EH (cell line): ENCODE measurements at places on chromosomes 2 and 18.

DNA sequence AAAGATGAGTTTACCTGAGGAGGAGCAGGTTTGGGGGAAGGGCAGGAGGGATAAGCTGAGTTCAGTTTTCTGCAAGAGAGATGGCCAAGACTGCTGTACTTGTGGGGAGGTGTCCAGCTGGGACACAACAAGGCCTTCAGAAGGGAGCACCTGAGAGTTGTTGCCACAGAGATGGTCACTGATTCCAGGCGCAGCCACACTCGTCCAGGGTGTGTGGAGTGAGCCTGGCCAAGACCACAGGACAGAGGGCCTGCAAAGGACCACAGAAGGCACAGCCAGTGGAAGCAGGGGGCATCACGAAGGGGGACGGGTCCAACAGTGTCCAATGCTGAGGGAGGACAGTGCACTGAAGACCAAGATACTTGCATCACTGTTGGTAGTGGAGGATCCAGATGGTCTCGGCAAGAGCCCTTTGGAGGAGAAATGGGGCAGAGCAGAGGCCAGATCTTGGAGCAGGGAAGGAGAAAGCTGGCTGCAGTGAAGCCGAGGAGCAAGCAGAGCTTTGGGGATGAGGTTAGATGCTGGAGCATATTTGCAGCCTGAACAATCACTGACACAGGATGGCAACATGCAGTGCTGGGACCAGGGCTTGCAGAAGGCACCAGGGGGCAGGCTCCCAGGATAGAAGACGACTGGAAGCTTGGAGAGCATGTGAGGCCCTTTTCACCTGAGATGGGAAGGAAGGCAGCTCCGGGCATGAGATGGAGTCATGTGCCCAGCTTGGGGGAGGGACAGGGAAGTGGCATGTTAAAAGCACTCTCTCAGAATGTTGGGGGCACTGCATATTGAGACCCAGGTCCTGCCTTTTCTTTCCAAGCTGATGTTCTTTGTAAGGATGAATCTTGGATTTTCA, 214.0 kb downstream of the CYP26B1 start:
- peak; percentile 74 for DNase-seq

- peak; percentile 87 for DNase-seq
Observed at GRCh38 chr2:108637304-108637669, 82.0 kb upstream of the RANBP2 start.

- DNase-seq: no peak
Observed at GRCh38 chr2:181041661-181042060, 61.3 kb downstream of the UBE2E3 start.

DNA sequence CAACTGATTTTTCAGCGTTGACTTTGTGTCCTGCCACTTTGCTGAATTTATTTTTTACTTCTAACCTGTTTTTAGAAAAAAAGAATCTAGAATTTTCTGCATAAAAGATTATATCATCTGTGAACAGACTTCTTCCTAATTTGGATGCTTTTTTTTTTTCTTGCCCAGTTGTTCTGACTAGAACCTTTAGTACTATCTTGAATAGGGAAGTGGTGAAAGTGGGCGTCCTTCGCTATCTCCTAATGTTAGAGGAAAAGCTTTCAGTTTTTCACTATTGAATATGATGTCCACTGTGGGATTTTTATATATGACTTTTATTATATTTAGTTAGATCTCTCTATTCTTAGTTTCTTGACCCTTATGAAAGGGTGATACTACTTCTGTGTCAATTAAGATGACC, 25.7 kb upstream of the KCNJ13 start:
- DNase-seq: no peak

GRCh38 chr2:121565389-121566250, 34.9 kb downstream of the RNU4ATAC start:
- DNase-seq: peak; percentile 74

DNA sequence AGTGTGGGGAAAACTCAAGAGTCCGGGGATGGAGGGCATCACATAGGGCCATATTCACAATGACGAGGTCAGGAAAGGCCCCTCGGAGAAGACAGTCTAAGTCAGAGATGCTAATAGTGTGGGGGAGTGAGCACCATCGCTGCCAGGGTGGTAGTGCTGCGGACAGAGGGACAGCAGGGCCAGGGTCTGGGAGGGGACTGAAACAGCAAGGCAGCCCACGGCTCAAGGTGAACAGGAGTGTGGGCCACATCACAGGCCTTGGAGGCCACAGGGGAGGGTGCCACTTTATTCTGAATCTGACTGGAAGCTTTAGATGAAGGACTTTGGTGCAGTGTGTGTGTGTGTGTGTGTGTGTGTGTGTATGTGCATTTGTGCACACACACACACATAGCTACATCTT, 130.9 kb upstream of the GLI2 start:
- no peak for DNase-seq

GRCh38 chr2:71226096-71226964, 573 bp downstream of the PAIP2B start:
- DNase-seq: peak; percentile 2

DNA sequence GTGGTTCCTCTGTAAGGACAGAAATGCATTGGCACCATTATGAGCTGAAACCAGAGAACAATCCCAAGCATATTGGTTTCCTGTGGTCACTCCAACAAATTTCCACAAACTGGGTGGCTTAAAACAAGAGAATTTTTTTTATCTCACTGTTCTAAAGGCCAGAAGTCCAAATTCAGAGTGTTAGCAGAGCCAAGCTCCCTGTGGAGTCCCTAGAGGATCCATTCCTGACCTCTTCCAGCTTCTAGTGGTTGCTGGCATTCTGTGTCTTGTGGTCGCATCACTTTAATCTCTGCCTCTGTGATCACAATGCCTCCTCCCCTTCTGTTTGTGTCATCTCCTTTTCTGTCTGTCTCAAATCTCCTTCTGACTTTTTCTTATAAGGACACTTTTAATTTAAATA, 380.3 kb downstream of the NYAP2 start:
- DNase-seq: no peak

- no peak for DNase-seq
Observed at GRCh38 chr2:138016351-138017087, 52.2 kb downstream of the HNMT start.

DNA sequence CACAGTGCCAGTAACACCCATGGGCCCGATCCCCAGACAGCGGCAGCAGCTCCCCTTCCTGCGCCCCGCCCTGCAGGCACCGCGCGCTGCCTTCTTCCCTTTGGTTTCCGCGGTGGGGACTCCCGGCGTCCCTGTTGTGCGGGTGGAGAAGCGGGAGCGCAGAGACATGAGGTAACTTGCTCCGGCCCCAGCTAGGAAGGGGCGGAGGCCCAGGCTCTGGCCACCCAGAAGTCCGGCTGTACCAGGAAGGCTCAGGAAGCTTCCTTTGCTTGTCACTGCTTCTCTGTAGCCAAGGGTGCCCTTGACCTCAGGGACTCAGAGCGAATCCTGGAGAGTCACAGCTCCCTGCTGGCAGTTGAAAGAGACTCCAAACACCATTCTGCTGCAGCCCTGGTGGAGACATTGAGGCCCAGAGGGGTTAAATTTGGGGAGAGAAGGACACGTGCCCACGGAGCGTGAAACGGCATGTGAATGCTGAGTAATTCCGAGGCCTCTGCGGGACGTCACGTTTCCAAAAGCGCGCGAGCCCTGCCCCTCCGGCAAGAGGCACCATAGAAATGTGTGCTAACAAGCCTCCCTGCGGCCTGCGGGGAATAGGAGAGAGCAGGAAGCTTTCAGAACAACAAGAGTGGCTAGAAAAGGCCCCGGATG, 6.7 kb upstream of the ADCY3 start:
- peak; percentile 50 for DNase-seq

DNA sequence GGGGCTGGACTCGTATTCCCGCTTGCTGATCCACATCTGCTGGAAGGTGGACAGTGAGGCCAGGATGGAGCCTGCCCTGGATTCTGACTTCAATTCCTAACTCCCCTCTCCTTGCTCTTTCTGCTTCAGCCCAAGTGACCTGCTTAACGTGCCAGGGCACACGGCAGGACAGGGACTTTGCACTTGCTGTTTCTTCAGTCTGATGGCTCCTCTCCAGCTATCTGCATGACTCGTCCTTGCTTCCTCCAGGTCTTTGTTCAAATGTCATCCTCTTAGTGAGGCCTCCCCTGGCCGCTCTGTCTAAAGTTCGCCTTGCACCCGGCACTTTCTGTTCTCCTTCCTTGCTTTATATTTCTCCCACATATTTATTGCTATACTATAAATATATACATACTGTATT, 357.6 kb downstream of the MTX2 start:
- DNase-seq: no peak

DNA sequence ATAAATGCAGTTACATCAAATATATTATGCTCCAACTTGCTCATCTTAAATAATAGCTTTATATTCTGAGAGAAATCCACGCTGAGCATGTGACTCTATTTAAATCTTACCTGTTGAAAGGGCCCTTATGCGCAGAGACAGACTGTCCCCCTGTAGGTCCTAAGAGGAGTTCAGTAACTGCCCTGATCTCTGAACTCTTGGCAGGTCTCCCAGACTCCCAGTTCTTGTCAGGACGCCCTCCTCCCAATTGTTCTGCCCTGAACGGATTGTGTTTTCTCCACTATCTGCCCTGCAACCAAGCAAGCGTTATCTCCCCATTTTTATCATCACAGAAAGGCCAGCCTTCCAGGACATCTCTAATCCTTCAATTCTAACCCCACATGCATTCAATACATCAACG, 954.6 kb downstream of the TSN start:
- no peak for DNase-seq

DNA sequence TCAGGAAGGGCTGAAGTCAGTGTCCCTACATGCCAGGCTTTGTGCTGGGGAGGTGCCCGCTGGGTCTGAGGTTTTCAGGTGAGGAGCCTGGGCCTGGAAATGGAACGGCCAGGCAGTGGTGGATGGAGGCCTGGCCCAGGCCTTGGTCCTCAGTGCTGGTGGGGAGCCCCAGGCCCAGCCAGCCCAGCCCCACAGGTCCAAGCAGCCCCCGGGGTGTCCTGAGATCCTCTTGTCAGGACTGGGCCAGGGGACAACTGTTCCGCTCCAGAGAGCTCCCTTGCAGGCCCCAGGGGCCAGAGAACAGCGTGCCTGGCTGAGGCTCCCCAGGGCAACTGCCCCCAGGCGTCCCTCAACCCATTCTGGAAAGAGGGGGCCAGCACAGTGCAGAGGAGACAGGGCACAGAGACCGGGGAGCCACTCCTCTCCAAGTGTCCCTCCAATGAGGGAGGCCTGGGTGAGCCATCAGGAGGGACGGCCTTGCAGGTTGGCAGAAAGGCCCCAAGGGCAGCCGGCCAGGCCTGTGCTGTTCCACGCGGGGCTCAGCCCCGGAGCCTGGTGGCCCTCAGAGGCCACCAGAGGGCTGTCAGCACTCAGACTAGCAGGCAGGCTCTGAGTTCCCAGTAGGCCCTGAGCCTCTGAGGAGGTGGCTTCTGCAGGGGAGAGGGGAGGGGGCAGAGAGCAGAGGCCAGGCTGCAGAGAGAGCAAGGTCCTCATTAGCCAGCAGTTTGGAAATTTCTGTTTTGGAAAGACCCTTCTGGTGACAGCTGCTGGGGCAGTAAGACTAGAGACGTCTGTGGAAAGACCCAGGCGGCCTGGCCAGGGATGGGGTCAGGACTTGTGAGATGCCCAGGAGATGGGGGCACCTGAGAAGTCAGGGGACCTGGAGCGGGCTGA, 29.4 kb upstream of the SNED1 start:
- DNase-seq: no peak

GRCh38 chr2:235328991-235329390, 164.9 kb upstream of the AGAP1 start:
- DNase-seq: no peak

DNA sequence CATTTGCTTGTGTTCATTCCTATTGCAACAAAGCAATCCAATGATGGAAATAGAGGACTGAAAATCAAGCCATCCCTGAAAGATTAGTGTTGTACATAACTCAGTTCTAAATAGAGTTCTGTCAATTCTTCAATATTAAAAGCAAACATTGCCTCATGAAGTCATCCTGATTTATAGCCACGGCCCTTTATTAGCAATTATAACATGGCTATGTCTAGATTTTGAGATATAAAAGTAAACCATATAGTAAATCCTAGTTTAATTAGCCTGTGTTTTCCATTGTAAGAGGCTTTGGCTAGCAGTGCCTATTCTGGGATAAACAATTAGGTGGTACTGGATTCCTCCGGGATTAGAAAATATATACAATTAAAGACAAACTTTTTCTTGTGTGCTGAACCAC, 33.2 kb upstream of the VIT start:
- DNase-seq: no peak

DNA sequence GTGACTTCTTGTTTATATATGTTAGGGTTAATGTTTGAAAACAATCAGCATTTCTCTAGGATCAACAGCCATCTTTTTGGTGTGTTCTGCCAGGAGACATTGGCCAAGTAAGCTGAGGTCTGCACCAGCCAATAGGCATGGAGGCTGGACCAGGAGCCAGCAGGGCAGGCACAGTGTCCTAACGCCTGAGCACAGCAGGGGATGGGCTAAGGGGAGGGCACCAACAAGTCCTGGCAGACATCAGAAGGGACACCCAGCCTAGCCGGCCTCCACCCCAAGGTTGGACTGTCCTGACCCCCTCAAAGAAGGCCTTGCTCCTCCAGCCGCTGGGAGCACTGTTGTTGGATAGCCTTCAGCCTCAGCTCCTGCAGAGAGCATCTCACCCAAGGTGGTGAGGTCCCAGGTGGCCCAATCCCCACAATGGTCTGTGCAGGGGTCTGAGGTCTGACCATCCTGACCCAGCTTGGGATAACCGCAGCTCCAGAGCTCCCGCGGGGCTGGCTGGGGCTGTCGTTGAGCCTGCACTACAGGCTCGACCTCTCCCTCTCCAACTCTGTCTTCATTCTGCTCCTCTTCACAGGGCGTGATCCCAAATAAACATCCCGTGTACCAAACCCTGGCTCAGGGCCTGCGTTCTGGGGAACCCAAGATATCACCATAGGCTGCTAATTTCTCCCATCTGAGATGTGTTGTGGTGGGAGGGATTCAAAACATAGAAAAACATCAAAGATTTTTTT, 8.1 kb downstream of the TEX44 start:
- DNase-seq: no peak

- DNase-seq: no peak
Observed at GRCh38 chr2:227517724-227518123, 45.8 kb downstream of the AGFG1 start.

GRCh38 chr2:3125001-3125760, 252.4 kb downstream of the EIPR1 start:
- DNase-seq: no peak
